KBM-7 (cell line): ENCODE measurements at places on chromosomes 7 and 10.
A peak's percentile ranks its signal among the peaks of the same experiment; 100 is the strongest.

DNA sequence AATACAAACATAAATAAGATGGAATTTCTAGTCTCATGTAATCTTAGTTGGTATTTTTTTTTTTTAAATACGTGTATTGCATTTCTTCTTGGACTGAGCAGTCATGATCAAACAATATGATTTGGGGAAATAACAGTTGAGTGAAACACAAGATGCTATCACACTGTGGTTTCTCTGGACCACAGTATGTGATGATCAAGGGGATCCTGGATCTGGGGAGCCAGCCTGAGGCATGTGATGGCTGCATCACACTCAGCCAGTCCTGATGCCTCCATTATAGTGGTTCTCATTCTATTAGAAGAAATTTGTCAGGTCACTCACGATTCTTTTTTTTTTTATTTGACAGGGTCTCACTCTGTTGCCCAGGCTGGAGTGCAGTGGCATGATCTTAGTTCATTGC is 495.9 kb upstream of the POT1 start:
- DNase-seq = no peak

GRCh38 chr10:45585131-45585530 is 87.4 kb downstream of the ZFAND4 start:
- no peak for DNase-seq

- no peak for DNase-seq
Observed at GRCh38 chr7:945147-945555, 9.3 kb downstream of the ADAP1 start.

DNA sequence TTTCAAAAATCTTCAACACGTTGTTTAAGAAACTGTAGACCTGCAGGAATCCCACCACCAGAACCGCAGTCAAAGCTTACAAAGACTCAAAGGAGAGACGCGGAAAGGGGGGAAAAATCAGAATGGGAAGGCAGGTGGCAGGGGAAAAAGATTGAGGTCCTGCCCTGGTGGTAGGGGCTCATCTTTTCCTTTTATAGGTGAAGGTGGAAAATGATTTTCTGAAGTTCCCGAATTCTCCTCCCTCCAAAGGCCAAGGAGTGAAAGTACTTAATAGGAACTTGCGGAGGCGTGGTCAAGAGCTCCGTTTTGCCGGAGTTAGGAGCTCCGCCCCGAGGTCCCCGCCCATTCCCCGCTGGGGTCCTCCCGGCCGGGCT is 724 bp downstream of the BBIP1 start:
- peak; percentile 96 for DNase-seq

- no peak for DNase-seq
Observed at GRCh38 chr10:79378383-79378646, 31.0 kb downstream of the PPIF start.

- peak; percentile 91 for DNase-seq
Observed at GRCh38 chr10:110305767-110306451, 1.2 kb upstream of the SMNDC1 start.

DNA sequence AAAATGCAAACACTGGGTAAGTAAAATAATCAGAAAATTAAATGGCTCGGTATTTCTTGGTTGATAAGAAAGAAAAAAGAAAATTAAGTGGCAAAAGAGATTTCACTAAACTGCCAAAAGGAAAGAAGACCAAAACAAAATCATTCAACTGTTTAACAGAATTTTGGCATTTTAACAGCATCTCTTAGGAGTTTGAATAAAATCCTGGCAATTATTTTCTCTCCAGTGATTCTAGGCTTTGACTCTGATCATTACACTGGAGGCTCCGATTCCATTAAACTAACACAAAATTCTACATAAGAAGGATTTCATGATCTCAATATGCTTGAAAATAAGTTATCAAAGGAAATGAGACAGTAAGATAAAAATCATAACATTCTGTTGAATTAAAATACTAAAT is 62.3 kb downstream of the ARHGAP21 start:
- DNase-seq = no peak

- no peak for DNase-seq
Observed at GRCh38 chr10:86345859-86346798, 20.5 kb downstream of the GRID1 start.

GRCh38 chr10:386771-387592 is 251.7 kb downstream of the ZMYND11 start:
- DNase-seq = no peak

GRCh38 chr10:73634421-73634820 is 6.9 kb downstream of the MYOZ1 start:
- DNase-seq = no peak

- DNase-seq = no peak
Observed at GRCh38 chr7:2809903-2810625, 34.0 kb downstream of the GNA12 start.

GRCh38 chr10:33900596-33900995 is 566.1 kb upstream of the NRP1 start:
- DNase-seq = no peak

DNA sequence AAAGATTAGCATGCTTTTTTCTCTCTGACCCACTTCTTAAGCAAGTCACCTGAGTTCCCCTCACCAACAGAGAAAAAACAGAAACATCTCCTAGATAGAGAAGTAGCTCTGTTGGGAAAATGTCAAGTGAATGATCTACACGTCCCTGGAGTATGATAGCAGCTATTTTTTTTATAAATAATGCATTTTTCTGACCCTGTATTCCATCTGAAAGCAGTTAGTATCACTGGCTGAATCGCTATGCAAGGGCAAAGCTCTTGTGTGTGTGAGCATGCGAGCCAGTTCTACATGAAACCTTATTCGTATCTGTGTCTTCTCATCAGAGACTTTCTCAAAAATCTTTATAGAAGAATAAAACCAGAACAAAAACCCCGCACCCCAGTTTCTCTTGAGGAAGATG is 8.2 kb downstream of the ANKMY2 start:
- DNase-seq = no peak
